Stimulated activated memory B cell treated with anti-CD40 and anti-IgM and Interleukin-4, amounts not matched to agents 10 μg/mL and 1 μg/mL and 100 μg/mL, for 72 hours (primary cell): ENCODE measurements at places on chromosomes 4 and X.

DNA sequence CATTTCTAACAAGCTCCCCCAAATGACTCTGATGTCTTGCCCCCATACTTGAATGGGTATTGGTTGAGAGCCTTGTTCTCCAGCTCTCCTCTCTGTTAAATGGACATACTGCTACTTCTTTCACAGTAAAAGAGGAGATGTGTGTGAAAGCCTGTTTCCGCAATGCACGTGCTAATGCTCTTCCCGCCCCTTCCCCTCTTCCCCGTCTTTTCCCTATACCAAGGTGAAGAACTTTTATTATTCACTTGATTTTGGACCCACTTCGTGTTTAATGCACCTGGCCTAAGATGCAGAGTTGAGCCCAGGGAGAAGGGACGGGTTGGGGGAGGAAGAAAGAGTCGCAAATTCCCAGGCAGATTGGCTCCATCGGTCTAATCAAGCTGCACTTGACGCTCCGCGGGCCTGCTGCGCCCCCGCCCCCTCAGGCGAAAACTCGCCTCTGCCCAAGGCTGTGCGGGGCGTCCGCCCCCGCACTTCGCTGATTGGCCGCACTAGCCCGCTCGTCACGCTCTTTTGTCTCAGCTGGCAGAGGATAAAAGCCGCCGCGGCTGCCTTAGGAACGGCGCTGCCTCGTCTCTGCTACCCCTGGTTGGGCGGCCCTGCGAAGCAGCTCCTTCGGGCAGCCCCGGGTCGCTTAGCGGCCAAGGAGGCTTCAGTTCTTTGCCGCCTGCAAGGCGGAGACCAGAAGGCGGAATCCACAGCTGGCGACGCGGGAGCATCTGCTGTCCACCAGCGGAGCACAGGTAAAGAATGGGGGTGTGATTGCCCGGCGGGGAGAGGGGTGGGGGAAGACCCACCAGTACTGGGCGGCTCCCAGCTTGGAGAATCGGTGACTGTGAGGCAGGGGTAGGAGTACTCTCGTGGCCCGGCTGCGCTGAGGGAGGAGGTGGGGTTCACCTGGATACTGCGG, at the start of gene ZCCHC12:
Gene ZCCHC12 (plus strand): TSS at position 562 of the 910 bp plus-strand sequence. CDS start 1,421 bp downstream, outside the sequence.
- ATAC-seq: peak; percentile 75

DNA sequence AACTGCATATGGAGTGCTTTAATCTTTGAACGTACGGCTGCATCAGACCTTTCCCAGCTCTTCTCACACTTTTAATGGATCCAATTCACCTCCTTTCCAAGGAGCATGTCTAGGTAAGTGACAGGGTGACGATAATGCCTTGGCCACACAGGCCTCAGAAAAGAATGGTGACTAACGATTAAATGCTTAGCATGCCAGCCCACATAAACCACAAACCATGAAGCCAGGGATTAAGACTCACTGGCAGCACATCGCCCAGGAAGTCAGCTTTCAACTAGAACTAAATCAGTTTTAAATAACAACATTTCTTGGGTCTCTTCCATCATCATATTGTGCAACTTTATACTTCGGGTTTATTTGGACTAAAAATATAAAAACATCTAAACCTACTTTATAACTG, 28.7 kb downstream of the INPP4B start:
- no peak for ATAC-seq

DNA sequence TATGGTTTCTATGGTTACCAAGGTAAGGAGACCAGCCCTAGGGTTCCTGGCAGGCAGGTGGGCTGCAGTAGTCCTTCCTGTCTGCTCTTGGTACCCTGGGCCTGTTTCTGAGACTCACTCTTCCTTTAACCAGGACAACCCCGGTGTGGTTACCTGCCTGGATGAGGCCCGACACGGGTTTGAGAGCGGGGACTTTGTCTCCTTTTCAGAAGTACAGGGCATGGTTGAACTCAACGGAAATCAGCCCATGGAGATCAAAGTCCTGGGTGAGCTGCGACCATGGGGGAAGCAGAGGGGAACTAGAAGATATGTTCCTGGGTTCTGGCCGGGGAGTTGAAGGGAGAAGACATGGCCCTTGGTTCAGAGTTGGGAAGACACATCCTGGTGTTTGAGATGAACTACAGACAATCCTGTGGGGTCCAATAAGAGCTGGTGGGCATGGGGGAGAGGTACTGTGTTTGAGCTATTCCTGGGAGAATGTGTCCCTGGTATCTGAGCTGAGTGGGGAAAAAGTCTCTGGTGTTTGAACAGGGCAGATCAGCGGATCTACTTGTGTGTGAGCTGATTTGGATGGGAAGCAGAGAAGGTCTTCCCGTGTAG, 7.8 kb downstream of the UBA1 start:
- no peak for ATAC-seq

DNA sequence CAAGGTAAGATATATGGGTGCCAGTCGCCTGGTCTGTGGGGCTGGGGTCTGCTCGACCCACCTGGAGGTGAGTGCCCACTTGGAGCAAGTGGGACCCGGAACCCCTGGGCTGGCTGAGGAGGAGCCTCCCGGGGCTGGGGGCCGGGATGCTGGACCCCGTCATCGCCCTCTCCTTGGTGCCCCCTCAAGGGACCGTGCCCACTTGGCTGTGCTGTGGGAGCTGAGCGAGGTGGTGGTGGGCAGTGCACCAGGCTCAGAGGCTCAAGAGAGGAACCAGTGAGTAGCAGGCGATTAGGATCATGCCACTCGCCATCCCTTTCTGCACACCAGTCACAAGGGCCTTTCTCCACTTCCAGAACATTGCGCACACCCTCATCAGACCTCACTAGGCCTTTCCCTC, 203.8 kb upstream of the PSAPL1 start:
- no peak for ATAC-seq

DNA sequence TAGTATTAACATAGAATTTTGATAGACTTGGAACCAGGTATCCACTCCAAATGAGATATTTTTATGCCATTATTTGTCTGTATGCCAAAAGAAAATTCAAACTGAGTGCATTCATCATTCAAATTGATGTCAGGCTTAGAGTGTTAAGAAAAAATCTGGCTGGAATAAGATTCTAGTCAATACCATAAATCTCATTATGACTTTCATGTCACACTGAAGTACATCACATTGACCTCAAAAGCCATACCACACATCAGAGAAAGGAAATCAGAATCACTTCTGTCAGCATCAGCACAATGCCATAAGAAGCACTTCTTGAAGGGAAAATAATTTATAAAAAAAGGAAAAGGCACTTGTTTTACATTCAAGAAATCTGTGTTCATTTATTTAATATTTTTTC, 119.0 kb upstream of the BMP3 start:
- no peak for ATAC-seq

DNA sequence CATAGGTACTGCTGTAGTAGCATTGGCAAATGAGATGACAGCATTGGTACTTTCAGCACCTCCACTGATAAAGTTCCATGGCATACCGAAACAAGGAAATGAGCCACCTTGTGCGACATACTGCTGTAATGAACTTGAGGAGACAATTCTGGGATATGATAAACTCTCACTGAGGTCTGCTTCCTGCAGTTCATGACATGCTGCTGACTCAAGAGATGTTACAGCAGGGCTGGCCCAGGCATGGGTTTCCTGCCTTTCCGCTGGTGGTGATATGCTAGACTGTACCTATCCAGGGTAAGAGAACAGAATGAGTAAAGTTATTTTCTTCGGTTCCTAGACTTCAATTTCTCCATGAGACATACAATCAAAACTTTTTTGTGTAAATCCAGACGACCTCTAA, 17.1 kb downstream of the BEND2 start:
- ATAC-seq: no peak

DNA sequence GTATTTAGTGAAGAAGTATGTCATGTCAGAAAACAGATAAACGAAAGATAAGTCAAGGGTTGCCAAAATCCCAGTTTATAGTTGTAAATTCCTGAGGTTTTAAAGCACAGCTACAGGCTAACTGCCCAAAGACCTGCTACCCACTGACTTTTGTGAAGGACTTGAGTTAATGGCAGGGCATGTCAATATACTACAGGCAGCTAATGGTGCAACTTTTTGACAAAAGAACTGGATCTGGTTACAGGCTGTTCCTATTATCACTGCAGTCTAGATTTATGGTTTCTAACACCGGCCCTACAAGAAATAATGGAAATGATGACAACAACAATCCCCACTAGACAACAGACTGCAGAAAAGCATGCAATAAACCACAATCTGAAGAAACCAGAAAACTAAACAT, 6.4 kb downstream of the SCML2 start:
- ATAC-seq: no peak

- no peak for ATAC-seq
Observed at GRCh38 chrX:15216280-15216679, 53.6 kb downstream of the ASB9 start.

DNA sequence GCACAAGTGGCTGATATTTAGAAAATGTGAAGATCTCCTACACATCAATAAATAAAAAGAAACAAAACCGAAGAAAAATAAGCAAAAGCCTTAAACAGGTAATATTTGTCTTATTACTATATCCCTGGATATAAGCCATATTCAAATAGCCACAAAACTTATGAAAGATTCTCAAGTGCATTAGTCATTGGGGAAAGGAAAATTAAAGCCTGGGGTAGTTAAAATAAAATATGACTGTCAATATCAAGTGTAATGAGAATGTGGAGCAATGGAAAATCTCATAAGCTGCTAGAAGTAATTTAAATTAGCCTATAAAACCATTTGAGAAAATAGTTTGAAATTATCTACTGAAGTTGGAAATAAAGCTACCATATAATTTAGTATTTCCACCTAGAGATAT, 399.9 kb downstream of the GASK1B start:
- ATAC-seq: no peak

DNA sequence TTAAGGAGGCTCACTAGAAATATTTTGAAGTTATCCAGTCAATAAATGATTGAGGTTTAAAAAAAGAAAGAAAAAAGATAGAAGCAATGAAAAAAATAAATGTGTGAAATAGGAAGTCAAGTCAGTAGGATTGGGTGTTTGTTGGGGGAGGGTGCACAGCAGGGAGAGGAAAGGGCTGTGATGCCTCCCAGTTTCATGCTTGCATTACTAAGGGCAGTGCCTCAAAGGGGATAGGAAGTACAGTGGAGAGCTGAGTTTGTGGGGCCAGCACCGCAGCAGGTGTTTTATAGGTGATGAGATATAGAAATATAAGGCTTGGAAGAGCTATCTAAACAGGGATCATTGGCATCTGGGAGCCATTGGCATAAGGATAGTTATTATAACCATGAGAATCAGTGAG, 919.2 kb downstream of the STIM2 start:
- ATAC-seq: no peak

DNA sequence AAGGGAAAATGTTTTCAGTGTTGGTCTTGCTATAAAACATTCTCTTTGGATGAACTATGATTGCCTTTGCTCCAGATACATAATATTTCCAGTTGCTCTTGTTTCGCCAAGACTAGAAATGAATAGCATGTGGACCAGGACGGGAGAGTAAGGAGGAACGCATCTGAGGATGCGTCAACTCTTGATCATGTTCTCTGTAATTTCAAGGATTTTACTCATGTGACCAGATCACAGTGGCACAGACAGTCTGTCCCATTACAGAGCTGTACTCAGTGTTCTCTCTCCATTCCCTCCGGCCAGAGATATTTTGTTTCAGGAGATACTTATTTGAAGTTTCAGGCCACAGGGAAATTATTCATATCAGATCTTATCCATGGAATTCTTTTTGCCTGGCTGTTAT, 266.6 kb downstream of the MID1IP1 start:
- ATAC-seq: no peak

DNA sequence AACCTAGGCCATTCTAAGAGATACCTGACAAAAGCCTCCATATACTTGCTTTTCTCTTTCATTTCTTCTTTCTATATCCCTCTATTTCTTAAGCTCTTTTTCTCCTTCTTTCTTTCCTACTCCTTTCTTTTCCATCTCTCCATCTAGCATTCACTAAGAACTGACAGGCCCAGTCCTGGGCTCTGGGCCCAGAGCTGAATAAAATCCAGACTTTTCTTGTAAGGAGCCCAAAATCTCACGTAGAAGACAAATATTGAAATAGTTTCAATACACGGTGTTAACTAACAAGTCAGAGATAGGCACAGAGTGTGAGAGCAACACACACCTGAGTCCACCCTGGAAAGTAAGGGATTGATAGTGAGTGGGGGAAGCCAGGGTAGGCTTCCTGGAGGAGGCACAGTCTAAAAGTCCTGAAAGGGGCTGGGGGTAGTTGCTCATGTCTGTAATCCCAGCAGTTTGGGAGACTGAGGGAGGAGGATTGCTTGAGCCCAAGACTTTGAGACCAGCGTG, 73.2 kb upstream of the EFNB1 start:
- ATAC-seq: no peak

GRCh38 chr4:127868196-127868595, 12.5 kb upstream of the PLK4 start:
- ATAC-seq: no peak

GRCh38 chrX:115650916-115651315, 89.9 kb downstream of the PLS3 start:
- ATAC-seq: no peak

- ATAC-seq: no peak
Observed at GRCh38 chrX:11557120-11557519, 108.6 kb downstream of the ARHGAP6 start.

- ATAC-seq: no peak
Observed at GRCh38 chr4:173534434-173534833, 4.4 kb upstream of the HAND2 start.

GRCh38 chr4:8391972-8392371, 48.6 kb downstream of the ACOX3 start:
- ATAC-seq: peak; percentile 72

DNA sequence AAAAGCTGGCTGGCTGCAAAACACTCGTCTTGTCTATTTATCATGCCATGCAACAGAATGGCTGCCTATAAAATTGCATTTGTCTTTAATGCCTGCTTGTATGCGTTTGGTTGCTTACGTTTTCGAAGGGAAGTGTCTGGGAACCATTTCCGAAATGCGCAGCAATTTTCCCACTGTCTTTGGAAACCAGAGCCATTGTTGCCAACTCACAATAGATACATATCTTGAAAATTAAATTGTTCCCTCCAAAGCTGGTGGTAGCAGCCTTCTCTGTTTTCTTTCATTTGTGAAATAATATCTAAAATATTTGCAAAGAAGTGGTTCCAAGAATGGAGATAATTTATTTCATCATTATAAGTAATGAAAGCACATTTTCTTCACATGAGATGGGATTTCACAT, 53.4 kb downstream of the MAMLD1 start:
- ATAC-seq: no peak

- ATAC-seq: no peak
Observed at GRCh38 chrX:49840679-49841078, 11.6 kb downstream of the PAGE4 start.

DNA sequence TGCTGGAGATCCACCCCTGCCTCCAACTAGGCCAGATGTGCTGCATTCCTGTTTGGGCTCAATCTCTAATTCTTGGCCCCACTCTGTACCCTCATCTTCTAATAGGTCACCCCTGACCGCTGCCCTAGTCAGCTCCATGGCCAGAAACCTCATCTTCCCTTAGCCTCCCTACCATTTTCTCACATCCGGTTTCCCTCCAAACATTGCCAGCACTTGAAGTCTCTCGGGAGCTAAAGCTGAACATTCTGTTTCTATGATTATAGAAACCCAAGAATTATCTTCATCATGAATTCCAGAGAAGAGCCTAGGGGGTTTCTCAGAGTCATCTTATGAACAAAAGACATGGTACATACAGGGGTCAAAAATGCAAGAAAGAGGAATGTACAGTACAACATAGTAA, 179.7 kb downstream of the AMELX start:
- no peak for ATAC-seq
